Stimulated activated CD8-positive, alpha-beta memory T cell treated with anti-CD3 and anti-CD28 coated beads, Interleukin-15, amount 100 ng/mL, for 48 hours (primary cell): ENCODE measurements at places on chromosomes 4 and X.

- no peak for DNase-seq
Observed at GRCh38 chr4:145066063-145066501, 31.9 kb downstream of the ANAPC10 start.

GRCh38 chrX:13742397-13743176 lies 8.0 kb downstream of the OFD1 start:
- DNase-seq, result peak; percentile 8

DNA sequence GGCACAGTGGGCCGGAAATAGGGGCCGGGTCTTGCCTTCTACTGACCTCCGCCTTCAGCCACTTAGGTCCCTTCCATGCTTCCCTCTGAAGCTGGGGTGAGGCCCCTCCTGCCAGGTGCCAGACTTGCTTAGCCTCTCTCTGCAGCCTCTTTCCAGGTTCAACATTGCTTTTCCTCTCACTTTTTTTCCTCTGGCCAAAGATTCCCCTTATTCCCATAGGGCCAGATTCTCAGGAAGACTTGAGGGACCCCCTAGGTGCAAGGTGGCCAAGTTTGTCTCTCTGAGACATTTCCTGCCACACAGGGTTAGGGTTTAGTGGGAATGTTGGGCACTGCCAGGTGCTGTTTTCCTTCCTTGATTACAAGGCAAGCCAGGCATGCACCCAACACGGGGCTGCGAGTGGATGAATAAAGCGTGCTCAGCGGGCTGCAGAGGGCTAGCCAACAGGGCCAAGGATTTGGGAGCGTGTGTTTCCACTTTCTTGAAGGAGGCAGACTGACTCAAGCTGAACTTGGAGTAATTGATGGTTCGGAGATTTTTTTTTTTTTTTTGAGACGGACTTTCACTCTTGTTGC lies 7.6 kb upstream of the GJB1 start:
- DNase-seq, result no peak

- no peak for DNase-seq
Observed at GRCh38 chrX:133380711-133381619, 34.3 kb downstream of the GPC4 start.

DNA sequence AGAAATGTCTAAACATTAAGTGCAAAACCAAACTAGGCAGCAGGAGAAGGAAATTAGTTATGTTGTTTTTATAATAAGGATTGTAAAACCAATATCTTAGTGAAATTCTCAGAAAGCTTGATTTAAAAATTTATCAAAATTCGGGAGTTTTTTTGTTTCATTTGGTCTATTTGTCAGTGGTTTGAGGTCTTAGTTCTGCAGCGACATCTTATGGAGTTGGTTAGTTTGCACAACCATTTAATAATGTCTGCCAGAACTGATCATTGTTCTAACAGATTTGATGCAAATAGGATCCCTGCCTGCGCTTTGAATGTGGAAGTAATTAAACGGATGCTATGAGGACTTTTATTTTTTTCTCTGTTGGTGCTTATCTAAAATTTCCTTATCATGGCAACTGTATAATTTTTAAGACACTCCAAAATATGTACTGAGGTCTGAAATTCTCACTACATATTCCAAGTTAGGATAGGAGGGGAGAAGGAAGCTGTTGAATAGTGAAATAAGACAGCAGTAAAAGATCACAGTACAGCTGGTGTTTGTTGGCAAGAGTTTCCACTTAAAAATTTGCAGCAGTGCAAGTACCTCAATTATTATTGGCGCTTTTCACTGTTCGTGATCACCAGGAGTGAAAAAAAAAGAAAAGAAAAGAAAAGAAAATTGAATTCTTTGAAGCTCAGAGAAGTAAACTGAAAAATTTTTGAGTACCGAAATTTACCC lies 2521.4 kb downstream of the ARAP2 start:
- DNase-seq, result no peak

- no peak for DNase-seq
Observed at GRCh38 chrX:12770440-12770839, 20.8 kb upstream of the PRPS2 start.

DNA sequence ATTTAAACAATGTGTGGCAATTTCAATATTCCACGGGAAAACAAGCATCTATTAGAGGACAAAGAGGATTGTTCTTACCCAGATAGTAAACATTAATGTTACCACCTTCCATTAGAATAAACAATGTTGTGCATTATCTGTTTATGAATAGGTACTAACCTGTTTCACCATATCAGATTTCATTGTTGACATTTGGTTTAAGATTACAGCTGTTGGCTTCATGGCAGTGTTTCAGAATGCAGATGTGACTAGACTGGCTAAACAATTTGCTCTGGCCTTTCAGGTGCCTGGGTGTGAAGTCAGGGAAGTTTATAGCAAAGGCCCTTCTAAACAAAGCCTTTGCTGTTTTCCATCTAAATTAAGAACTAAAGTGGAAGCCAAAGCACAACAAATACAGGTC lies 464.7 kb upstream of the FAM47C start:
- DNase-seq, result no peak

GRCh38 chr4:1327526-1328266 lies 19.3 kb upstream of the UVSSA start:
- no peak for DNase-seq

DNA sequence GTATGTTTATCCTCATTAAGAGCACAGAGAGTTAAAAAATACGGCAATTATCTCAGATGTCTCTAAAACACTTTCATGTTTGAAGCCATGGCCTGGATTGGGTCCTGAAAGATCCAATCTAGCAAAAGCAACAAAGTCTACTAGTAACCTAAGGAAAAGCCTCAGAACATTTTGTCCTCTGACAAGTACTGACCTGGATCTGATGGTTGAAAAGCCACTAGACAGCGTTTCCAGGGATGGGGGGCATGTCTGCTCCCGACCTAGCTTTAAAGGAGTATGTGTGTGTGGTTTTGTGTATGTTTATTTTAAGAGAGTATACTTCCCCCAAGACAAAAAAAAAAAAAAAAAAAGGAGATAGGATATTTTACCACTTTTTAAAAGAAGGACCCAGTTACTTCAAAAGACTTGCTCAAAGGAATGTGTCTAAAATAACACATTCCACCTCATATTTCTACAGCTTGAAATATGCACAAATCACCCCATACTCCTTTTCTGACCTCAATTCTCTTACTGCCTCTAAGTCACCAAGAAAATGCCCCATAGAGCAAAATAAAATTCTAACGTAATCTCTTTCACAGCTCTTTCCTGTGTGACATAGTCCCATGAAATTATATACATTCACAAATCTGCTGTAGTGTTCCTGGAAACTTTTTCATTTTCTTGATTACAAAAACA lies 189.0 kb upstream of the TTC29 start:
- no peak for DNase-seq

DNA sequence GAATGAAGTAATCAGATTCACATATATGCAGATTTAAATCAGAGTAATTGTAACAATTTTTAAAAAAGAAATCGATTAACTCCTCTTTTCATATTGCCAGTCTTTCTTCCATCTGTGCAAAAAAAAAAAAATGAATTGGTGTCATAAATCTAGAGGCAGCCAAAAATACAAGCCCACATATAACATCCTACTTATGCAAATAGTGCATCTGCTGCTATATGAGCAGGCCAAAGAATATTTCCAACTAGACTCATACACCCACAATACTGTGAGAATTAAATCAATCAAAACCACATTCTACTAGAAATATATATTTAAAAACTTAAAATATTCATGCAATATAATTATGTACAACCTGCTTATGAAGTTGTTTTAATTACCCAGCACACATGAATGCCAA lies 298.1 kb upstream of the TRAM1L1 start:
- DNase-seq, result no peak

DNA sequence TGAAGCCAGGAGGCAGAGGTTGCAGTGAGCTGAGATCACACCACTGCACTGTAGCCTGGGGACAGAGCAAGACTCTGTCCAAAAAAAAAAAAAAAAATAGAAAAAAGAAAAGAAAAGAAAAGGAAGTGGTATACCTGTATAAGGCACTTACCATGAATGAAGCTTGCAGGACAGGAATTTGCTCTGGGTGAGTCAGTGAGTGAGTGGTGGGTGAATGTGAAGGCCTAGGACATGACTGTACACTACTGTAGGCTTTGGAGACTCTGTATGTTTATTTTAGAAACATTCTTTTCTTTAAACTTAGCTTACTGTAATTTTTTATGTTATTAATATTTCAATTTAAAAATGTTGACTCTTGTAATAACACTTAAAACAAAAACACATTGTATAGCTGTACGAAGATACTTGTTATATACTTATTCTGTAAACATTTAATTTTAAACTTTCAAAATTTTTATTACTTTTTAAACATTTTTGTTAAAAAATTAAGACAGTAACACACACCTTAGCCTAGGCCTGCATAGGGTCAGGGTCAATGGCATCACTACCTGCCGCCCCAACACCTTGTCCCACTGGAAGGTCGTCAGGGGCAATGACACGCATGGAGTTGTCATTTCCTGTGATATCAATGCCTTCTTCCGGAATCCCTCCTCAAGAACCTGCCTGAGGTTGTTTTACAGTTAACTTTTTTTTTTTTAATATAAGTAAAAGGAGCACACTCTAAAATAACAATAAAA lies 78.7 kb downstream of the CLNK start:
- DNase-seq, result no peak

DNA sequence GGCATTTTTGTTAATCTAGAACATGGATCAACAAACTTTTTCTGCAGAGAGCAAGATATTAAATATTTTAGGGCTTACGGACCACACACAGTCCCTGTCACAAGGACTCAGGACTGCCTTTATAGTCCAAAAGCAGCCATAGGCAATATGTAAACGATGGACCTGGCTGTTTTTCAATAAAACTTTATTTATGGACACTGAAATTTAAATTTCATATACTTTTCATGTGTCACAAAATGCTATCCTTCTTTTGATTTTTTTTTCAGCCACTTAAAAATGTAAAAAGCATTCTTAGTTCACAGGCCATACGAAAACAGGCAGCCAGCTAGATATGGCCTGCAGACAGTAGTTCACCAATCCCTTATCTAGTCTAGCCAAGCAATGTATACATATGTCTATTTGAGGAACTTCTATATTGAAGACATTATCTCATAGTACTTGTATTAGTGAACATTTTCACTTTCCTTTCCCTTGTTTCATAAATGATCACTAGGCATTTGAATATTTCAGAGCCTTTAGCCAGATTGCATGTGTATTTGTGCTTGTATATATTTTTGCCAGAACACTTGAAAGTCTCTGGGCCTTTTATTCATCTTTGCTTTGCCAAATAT lies 350.9 kb downstream of the RPA4 start:
- DNase-seq, result no peak

GRCh38 chrX:20623448-20623847 lies 356.7 kb upstream of the RPS6KA3 start:
- no peak for DNase-seq

GRCh38 chr4:158159718-158160094 lies 13.1 kb downstream of the GASK1B start:
- DNase-seq, result no peak
